ENCODE measurements at places on chromosomes 5 and 9.
A peak's percentile ranks its signal among the peaks of the same experiment; 100 is the strongest.

GRCh38 chr5:16048132-16048531 is 131.5 kb downstream of the MARCHF11 start:
- DNase-seq: no peak

DNA sequence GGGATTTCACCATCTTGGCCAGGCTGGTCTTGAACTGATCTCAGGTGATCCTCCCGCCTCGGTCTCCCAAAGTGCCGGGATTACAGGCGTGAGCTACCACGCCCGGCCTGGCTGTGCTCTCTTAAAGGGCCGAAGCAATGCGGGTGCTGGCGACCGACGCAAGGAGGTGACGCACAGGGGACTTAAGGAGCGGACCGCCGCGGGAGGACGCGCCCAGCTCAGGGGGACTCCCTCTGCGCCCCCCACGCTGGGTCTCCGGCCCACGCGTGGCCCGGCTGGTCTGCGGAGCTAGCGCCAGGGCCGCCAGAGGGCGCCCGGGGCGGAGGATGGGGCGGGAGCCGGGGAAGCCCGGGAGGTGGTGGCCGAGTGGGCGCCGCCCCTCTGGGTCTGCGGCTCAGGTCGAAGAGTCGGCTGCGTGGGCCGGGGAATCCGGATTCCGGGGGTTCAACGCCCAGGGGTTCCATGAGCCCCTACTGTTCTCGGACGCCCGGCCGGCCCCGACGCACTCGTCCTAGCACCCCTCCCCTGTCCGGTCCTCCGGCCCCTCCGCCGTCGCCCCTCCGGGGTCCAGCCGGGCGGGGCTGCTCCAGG is 502 bp upstream of the CERCAM start:
- peak; percentile 54 for DNase-seq

GRCh38 chr9:124766326-124766725 is 4.8 kb downstream of the NR6A1 start:
- no peak for DNase-seq

GRCh38 chr9:121577166-121577565 is 74.3 kb upstream of the DAB2IP start:
- DNase-seq: no peak

GRCh38 chr5:54601411-54602230 is 84.1 kb downstream of the SNX18 start:
- no peak for DNase-seq

GRCh38 chr5:134878403-134878802 is 4.2 kb downstream of the TXNDC15 start:
- no peak for DNase-seq

GRCh38 chr9:135994501-135995192 is 33.5 kb upstream of the UBAC1 start:
- DNase-seq: no peak

DNA sequence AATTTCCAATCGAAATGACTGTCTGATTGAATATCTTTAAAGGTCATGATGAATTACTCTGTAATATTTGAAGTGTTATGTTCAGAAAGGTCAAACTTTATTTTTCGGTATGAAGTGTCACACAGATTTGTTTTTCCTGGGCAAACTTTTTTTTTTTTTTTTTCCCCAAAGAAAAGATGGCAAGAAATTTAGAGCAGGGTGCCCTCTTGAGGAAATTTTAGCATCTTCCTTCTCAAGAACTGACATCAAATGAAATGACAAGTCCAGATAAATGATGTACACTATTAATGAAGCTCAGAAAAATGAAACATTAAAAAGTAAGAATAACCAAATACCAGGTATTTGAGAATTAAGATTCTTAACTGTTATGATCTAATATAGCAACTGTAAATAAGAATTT is 123.6 kb downstream of the INVS start:
- no peak for DNase-seq

GRCh38 chr9:96009690-96010472 is 134.4 kb downstream of the ERCC6L2 start:
- peak; percentile 72 for DNase-seq

DNA sequence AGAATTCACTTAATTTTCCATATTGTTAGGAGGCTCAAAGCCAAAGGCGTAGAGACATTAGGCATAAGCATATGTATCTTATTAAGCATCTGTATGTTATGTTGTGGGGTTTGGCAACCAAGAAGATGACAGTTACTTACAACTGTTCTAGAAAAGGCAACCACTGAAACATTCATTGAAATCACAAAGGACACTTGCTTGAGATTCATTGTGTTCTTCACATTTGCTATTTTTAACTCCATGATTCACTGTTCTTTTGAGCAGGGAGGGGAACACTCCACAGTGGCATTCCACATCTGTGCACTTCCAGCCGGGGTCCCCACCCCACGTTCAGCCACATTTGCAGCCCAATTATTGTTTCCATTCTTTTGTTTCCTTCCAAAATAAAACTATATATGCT is 107.1 kb downstream of the PALM2AKAP2 start:
- DNase-seq: no peak

DNA sequence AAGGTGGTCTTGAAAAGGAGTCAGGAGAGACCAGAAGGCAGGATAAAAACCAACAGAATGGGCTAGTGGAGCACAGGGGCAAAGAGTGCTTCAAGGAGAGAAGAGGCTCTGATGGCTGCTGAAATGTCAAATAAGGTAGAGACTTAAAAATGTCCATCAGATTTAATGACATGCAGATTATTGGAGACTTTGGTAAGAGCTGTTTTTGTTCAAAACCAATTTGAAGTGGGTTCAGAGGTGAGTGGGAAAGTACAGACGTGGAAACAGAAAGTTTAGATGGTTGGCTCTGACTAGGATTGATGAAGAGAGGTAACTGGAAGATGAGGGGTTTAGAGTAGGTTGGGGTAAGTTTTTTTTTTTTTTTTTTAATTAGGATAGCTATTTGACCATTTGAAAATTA is 14.1 kb downstream of the SLC25A46 start:
- DNase-seq: no peak

DNA sequence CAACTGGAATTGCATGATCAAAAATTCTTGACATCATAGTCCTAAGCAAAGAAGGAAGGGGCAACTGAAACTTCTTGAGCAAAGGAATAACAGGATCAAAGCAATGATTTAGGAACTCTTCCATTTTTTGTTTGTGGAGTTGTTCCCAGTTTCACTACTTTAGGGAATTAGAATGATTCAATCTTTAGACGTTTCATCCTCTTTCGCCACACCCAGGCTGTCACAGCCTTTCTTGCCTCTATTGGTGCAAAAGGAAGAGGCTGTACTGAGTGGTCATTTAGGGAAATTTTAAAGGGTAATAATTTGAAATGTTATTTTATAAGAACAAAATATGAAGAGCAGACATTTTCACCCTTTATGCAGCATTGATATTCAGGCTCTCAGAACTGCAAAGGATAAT is 1026.0 kb upstream of the ARRDC3 start:
- DNase-seq: no peak

DNA sequence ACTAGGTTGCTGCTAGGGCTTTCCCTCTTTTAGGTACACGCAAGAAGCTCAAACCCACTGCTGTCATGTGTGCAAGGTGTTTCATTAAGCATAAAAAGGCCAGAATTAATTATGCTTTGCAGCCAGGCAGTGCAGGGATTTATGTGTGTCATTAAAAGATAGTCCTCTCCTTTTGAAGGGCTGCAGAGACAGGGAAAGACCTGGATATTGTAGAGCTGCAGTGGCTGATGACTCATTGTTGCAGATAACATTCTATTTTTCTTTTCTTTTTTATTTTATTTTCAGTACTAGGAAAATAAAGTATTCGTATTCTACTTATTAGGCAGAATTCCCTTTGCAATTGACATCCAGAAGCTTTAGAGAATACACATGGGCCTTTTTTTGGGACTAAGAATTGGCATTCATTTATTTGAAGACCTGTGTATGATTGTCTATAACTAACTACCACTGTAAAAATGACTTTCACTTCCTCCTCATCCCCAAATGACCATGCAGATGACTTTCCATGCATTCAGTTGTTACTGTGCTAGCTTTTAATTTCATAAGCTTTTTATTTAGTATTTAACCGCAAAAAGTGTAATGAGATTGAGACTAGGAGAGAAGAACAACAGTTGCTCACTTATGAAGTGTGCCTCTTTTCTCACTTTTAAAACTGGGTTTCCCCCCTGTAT is 113.0 kb downstream of the PAM start:
- no peak for DNase-seq

DNA sequence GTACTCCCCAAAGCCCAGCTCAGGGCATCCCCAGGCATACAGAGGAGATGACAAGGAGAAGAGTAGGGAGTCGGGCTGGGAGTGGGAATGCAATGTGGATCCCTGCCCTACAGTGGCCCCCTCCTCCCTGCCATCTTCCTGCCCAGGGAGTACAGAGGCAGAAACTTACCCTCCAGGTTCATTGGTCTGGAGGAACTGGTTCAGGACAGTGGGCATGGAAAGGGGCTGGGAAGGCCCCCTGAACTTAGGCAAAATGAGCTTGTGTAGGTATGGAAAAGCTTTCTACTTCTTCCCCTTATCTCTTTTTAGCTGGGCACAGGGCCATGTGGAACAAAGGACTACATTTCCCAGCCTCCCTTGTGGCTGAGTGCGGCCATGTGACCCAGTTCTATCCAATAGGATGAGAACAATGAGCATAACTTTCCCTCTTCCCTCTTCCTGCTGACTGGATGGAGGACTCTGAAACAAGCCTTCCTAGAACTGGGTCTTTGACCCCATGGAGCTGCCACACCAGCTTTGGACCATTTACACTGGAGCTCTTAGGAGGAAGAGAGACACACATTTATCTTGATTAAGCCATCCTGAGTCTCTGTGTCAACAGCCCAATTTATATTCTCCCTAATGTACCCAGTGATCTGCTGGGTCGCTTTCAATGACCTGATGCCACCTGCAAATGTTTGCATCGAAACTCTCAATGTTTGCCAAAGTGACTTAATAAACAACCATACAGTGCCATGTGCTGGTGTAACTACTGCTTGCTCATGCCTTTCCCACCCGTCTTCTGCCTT is 25.0 kb upstream of the HMCN2 start:
- peak; percentile 38 for DNase-seq

Data from stimulated activated CD4-positive, alpha-beta T cell treated with anti-CD3 and anti-CD28 coated beads, Interleukin-1b, Interleukin-23, amount 100 ng/mL, for 48 hours (primary cell).